Cardiac septum (tissue), 1 donor: ENCODE measurements at places on chromosomes 12 and 14. TPM values are rescaled to one million over a fixed set of nuclear protein-coding genes. Genes with fewer than 3 reads are reported as not detected.

Gene CYP27B1
- total RNA-seq: 0.24 TPM

Gene MMP17
- total RNA-seq: 0.78 TPM

Gene SFSWAP
- total RNA-seq: 20.9 TPM

Gene TTC9
- total RNA-seq: 2.9 TPM

Gene TEX52
- total RNA-seq: not detected

Gene ERBB3
- total RNA-seq: 1.5 TPM

Gene GPR65
- total RNA-seq: 0.57 TPM

Gene GLIPR1L1
- not detected for total RNA-seq

Gene FOXG1
- not detected for total RNA-seq

Gene SSPN
- 118 TPM for total RNA-seq

Gene NUAK1
- 66.8 TPM for total RNA-seq

GRCh38 chr12:1594006-1594260 is 448 bp downstream of the FBXL14 start:
- no peak for DNase-seq

GRCh38 chr12:23236066-23236780 is 611.3 kb downstream of the ETNK1 start:
- no peak for DNase-seq

GRCh38 chr14:21711360-21711961 is 37.8 kb upstream of the OR4E1 start:
- no peak for DNase-seq

GRCh38 chr12:122836027-122836921 is 1.0 kb downstream of the HIP1R start:
- peak; percentile 76 for DNase-seq

DNA sequence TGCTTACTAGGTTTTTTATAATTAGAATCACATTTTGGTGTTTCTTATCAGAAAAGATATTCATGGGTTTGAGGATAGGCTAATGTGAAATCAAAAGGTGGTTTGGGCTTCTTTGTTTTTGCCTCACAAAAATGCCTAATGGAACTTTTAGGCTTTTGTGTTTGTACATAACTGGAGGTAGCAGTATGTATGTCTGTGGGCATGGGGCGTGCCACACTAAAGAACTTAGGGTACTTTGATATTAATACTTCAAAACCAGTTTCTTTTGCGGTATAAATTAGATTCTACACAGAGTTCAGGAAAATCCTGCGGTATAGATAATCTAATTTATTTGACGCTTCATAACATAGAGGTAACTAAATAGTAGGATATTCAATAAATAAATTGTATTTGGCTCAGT is 1.9 kb downstream of the ETV6 start:
- DNase-seq: no peak

- DNase-seq: peak; percentile 82
Observed at GRCh38 chr12:111406474-111407376, 1.0 kb downstream of the SH2B3 start.

DNA sequence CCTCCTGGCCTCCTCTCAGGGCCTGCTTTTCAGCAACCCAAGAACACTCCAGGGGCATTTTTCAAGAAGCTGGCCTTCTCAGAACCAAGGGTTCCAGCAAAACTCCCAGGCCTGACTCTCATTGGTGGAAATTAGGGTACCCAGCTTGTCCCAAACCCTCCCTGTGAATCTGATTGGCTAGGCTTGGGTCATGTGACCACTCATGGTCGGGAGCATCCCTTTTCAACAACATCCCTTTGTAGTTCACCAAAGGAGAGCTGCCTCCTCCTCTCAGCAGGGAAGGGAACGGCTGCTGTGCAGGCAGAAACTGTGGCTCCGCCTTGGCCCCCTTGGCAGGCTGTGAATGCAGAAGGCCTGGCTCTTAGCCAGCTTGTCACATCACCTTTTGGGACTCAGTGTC is 94.5 kb downstream of the AACS start:
- DNase-seq: no peak

DNA sequence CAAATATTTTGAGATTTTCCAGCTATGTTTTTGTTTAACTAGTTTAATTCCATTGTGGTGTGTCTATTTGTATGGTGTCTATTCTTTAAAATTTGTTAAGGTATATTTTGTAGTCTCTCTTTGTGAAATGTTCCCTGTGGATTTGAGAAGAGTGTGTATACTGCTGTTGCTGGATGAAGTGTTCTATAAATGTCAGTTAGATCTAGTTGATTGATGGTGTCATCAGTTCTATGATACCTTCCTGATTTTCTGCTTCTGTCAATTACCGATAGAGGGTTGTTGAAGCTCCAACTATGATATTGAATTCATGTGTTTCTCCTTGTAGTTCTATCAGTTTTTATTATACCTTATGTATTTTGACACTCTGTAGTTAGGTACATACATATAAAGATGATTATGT is 53.1 kb downstream of the FUT8 start:
- no peak for DNase-seq

DNA sequence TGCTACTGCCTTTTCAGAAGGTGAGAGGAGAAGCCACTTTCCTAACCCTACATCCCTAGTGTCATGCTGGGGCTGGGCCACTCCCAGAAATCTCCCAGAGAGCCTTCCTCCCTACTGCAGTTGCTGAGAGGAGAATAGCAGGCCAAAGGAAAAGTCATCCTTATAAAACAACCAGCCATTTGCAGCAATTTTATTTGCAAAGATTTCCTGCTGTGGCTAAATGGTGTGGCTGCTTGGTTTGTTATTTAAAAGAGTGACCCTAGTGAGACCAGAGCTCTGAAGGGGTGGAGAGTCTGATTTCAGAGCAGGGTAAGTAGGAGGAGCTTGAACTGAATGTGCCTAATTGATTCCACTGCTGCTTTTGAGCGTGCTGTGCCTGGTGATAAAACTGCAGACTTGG is 232.0 kb downstream of the GRIN2B start:
- DNase-seq: no peak

DNA sequence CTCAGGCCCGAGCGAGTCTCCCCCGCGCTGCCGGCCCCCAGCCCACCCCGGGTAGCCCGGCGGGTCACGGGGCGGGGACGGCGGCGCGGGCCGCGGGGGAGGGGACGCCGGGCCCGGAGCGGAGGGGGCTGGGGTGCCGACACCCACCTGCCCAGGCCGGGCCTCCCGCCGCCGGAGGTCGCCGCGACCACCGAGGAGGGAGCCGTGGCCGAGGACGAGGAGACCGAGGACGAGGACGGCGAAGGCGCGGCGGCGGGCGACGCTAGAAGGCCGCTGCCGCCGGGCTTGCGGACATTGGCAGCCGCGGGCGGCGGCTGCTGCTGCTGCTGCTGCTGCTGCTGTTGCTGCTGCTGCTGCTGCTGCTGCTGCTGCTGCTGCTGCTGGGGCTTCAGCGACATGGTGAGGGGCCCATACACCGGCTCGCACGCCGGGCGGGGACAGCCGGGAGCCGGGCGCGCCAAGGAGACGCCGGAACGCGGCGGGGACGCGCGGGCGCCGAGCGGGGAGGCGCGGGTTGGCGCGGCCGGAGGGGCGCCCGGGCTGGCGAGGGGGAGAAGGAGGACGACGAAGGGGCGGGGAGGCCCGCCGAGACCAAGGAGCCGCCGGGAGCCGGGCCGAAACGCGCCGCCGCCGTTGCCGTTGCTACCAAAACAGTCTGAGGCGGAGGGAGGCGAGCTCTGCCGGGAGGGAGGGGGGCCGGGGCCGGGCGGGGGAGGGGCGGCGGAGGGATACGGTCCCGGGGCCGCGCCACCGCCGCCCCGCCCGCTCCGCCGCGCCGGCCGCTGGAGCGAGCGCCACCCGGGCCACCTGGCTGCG is at the start of gene ATXN2:
TSS of gene ATXN2 (minus strand) at position 679 of the 816 bp plus-strand sequence. CDS start at position 398, 281 bp downstream.
- peak; percentile 83 for DNase-seq

DNA sequence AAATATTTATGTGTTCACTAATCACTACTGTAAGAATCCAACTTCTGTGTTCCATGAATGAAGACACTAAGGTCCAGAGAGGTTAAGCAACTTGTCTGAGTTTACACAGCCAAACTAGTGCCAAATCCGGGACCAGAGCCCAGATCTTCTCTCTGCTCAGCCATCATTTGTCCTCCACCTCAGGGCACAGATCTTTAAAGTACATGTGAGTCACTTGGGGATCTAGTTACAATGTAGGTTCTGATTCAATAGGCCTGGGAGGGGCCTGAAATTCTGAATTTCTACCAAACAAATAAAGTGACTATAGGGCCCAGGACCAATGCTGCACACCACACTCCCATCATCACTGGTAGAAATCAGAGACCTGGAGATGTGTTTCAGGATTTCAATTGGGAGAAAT is 162.9 kb downstream of the GXYLT1 start:
- no peak for DNase-seq

DNA sequence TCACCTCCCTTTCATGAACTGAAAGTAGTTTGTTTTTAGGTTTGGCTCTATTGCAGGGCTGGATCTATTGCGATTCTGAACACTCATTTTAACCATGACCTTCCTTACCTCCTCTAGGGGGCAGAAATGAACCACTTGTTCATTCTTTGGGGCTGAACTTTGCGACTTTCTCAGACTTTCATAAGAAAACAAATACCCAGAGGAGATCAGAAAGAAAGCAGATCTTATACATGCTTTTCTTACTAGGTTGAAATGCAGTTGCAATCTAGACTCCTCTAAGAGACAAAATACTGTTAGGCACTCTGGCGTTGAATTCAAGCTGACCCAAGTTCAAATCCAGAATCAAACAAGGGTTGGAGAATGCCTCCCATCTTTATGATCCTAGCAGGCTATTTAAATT is 32.6 kb upstream of the PLEKHG3 start:
- no peak for DNase-seq

- DNase-seq: no peak
Observed at GRCh38 chr12:68614105-68614679, 3.5 kb downstream of the RAP1B start.

DNA sequence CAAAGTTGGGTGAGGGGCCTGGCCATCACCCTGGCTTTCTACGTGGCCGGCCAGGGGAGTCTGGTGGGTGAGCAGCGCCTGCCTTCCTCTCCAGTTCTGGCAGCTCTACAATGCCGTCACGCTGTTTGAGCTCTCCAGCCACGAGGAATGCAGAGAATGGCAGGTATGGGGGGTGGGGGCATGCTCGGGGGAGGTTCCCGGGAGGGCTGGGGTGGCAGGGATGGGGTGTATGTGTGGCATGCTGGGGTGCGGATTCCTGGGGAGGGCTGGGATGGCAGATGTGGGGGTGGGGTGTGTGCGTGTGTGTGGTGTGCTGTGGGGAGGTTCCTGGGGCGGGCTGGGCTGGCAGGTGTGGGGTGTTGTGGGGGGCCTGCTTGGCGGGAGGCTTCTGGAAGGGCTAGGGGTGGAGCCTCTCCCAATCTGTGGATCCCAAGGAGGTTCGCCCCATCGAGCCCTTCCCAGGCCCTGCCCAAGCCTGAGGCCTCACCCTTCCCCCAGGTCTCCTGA is 18.5 kb downstream of the RHOF start:
- DNase-seq: no peak

DNA sequence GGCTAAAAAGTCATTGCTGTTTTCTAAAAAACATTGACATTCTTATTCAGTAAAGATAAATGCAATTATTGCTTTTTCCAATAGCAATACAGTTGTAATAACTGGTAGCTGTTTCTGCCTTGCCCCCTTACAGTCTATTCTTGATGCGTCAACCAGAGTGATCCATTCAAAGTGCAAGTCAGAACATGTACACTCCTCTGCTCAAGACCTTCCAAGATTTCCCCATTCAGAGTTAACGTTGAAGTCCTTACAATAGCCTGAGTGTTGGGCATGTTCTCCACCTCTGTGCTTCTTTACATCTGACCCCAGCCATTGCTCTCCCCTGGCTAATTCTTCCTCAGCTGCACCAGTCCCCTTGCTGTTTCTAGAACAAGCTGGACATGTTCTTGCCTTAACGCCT is 24.3 kb downstream of the VRK1 start:
- DNase-seq: no peak

DNA sequence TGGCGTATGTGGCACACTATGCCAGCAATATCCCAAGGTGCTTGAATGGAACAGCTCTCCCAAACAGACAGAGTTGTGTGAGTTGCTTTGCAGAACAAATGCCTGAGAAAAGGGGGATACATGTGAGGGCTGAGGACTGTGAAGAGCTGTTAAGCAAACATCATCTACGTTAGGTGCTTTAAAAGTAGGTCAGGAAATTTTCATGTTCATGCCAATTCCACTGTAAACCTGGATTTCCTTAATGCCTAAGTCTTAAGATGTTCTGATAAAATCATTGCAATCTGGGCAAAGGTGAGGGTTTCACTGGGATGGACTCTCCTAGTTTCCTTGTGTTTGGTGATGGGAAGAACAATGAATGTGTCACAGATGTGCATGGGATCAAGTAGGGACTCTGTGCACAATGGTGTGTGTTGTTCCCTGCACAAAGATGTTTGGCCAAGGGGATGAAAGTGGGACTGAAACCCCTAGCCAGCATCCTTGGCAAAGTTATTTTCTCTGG is 227.9 kb downstream of the KTN1 start:
- DNase-seq: no peak

DNA sequence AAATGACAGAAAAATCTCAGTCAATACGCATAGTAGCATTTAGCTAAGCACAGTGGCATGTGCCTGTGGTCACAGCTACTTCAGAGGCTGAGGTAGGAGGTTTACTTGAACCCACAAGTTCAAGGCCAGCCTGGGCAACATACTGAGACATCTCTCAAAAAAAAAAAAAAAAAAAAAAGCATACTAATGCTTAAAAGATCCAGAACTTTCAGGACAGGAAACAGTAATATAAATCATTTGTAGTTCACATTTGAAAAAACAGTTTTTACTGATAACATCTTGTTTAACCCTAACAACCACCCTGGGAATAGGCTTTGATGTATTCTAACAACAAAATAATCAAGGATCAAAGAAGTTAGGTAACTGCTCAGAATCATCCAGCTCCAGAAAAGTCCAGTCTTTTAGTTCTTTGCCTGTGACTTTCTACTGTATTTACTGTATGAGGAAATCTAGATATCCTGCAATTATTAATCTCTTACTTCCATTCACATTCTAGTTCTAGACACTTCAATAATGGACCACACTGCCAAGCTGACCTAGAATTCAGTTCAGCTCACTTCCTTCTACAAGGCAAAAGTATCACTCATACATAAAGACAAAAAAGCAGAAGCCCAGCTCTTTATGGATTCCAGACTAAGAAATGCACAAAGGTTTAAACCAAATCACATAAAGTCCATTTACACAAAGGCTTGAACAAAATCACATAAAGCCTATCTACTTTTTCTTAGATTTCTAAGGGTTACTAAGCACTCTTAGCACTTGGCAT is 28.5 kb downstream of the PAWR start:
- no peak for DNase-seq

DNA sequence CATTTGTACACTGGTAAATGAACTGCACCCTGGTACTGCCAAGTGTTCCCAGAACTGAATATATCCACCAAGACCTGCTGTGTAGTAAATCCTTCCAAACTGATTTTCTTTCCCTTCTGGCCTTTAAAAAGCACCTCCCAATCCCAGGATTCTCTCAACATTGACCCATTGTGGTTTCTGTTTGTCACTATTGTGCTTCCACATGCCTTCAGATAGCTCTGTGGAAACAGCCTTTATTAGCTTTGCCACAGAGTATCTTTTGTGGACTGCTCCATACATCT is 949 bp upstream of the KIF21A start:
- no peak for DNase-seq

- no peak for DNase-seq
Observed at GRCh38 chr14:82694820-82695219, 1161.2 kb upstream of the SEL1L start.

- no peak for DNase-seq
Observed at GRCh38 chr12:131024026-131024425, 70.3 kb downstream of the ADGRD1 start.
